ENCODE measurements at places on chromosomes 4 and X. TPM values are rescaled to one million over a fixed set of nuclear protein-coding genes. Genes with fewer than 3 reads are reported as not detected.

GRCh38 chr4:142559986-142560385 lies 286.1 kb downstream of the INPP4B start:
- DNase-seq, result no peak
- H3K4me1 ChIP-seq, result no peaks in the 10 kb centered on the region
- H3K27ac ChIP-seq, result no peak overlapping the region
- no peak overlapping the region for H3K4me3 ChIP-seq

DNA sequence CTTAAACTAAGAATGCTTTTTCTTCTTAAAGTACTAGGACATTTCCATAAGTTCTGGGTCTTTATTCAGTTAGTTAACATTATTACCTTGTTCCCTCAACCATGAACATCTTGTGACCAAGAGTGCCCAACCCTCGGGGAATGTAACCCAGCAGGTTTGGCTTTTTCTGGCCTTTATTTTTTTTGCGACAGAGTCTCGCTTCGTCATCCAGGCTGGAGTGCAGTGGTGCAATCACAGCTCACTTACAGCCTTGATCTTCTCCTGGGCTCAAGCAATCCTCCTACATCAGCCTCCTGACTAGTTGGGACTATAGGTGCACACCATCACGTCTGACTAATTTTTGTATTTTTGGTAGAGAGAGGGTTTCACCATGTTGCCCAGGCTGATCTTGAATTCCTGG lies 65.1 kb downstream of the USP11 start:
- no peaks in the 10 kb centered on the region for H3K36me3 ChIP-seq
- DNase-seq, result no peak
- H3K27me3 ChIP-seq, result peaks cover 2% of the 10 kb centered on the region
- H3K4me3 ChIP-seq, result no peak overlapping the region
- H3K27ac ChIP-seq, result no peak overlapping the region

DNA sequence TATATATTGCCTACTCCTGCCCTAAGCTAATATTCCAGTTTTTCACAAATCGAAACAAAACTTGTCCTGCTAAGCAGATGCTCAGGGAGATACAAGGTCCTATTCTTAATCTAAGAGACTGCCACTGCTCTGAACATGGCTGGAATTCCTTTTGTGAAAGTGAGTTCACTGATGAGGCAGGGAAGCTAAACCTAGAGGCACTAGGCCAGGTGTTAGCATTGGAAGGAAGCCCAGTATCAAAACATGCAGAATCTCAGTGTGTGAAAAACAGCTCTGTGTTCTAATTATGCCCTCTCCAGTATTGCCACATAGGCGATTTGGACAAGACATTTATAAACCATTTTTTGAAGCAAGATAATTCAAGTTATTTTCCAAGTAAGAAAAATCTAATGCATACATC lies 47.6 kb downstream of the ABCG2 start:
- no peak overlapping the region for H3K27ac ChIP-seq
- no peaks in the 10 kb centered on the region for H3K4me1 ChIP-seq
- peak; percentile 21 for DNase-seq
- no peaks in the 10 kb centered on the region for H3K27me3 ChIP-seq
- no peak overlapping the region for H3K4me3 ChIP-seq

- H3K36me3 ChIP-seq, result peaks cover 13% of the 10 kb centered on the region
- H3K4me3 ChIP-seq, result no peak overlapping the region
Measured at GRCh38 chr4:7651461-7651921, 216.8 kb upstream of the PSAPL1 start.

DNA sequence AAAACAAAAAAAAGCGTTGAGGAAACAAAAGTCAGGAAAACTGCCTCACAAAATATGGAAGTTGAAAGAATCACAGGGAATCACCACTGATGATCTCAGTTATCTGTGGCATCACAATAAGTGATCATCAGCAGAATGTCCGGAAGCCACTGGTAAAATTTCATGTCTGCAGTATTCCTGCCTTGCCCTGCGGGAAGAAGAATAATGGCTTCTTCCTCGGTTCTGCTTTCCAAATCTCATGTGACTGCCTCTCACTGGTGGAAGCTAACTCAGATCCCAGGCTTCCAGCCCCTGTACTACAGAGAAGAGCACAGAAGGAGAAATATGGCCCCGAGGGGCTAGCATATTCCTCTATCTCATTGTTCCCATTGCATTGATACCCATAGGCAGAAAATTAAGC lies 12.7 kb upstream of the ZNF330 start:
- no peak overlapping the region for H3K4me3 ChIP-seq
- H3K27me3 ChIP-seq, result no peaks in the 10 kb centered on the region
- no peak overlapping the region for H3K27ac ChIP-seq
- DNase-seq, result no peak
- H3K4me1 ChIP-seq, result no peaks in the 10 kb centered on the region

DNA sequence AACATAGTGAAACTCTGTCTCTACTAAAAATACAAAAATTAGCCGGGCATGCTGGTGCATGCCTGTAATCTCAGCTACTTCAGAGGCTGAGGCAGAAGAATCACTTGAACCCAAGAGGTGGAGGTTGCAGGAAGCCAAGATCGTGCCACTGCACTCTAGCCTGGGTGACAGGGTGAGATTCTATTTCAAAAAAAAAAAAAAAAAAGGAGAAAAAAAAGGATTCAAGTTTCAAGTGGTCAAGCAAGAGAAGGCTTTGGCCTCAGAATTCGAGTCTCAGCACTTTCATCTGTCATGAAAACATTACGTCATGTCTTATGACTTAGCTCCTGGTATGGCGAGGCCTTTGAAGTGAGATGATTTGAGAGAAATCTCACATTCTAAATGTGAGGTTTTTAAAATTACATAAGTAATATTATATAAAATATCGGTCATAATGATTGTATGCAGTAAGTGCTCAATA lies 21.2 kb upstream of the DHRSX start:
- DNase-seq, result no peak
- no peaks in the 10 kb centered on the region for H3K36me3 ChIP-seq
- H3K4me3 ChIP-seq, result no peak overlapping the region

- no peaks in the 10 kb centered on the region for H3K36me3 ChIP-seq
- no peak overlapping the region for H3K4me3 ChIP-seq
- peaks cover 9% of the 10 kb centered on the region for H3K4me1 ChIP-seq
- no peak for DNase-seq
- H3K27me3 ChIP-seq, result no peaks in the 10 kb centered on the region
- H3K27ac ChIP-seq, result no peak overlapping the region
Measured at GRCh38 chrX:69096963-69097362, 68.3 kb downstream of the PJA1 start.

- no peak overlapping the region for H3K27ac ChIP-seq
- H3K4me1 ChIP-seq, result no peaks in the 10 kb centered on the region
- no peaks in the 10 kb centered on the region for H3K27me3 ChIP-seq
- DNase-seq, result no peak
- H3K36me3 ChIP-seq, result no peaks in the 10 kb centered on the region
Measured at GRCh38 chr4:89172865-89173264, 61.5 kb downstream of the TIGD2 start.

DNA sequence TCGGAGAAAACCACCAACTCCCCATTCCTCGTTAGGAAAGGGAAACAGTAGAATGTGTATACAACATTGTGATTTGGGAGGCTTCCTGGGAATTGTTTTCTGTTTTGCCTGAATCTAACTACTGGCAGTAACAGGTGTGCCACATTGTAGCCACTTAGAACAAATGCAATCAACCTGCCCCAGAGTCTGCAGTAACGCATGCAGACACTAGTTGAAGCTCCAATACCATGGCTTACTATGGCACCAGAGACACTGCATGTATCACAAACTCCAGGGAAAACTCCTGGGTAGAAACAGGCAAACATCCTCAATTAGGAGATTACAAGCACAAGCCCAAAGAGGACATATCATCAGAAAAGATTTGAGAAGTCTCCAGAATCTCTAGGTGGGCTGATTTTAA lies 154.2 kb upstream of the NEIL3 start:
- H3K27ac ChIP-seq, result no peak overlapping the region
- no peaks in the 10 kb centered on the region for H3K27me3 ChIP-seq
- no peak for DNase-seq

DNA sequence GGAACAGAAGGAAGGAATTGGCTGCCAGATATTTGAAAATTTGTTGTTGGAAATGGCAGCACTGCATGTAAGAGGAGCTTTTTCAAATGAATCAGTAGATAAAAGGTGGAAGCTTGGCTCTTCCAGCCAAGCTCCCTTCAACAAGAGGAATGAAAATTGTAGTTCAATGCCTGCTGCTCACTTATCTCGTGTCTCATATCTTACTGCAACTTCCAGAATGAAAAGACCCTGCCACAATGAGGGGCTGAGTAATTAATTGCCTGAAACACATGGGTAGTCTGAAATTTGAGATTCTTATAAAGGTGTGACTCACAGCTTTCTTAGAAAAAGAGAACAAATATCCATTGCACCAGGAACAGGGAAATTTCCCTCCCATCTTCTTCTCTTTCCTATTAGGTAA lies 53.0 kb downstream of the HAND2 start:
- H3K27ac ChIP-seq, result no peak overlapping the region
- DNase-seq, result no peak
- no peaks in the 10 kb centered on the region for H3K27me3 ChIP-seq
- no peak overlapping the region for H3K4me3 ChIP-seq
- H3K36me3 ChIP-seq, result no peaks in the 10 kb centered on the region
- no peaks in the 10 kb centered on the region for H3K4me1 ChIP-seq

DNA sequence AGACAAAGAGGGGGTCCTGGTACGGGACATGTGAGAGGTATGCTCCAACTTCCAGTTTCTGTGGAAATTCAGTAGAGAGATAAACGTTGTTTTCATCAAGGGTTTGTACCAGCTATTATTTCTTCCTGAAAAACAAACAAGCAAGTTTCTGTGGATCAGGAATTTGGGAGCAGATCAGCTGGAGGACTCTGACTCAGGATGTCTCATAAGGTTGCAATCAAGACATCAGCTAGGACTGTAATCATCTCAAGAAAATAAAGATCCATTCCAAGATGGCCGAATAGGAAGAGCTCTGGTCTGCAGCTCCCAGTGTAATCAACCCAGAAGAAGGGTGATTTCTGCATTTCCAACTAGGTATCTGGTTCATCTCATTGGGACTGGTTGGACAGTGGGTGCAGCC lies 23.5 kb upstream of the NFKB1 start:
- H3K36me3 ChIP-seq, result no peaks in the 10 kb centered on the region
- H3K4me1 ChIP-seq, result no peaks in the 10 kb centered on the region
- DNase-seq, result no peak
- no peaks in the 10 kb centered on the region for H3K27me3 ChIP-seq
- H3K27ac ChIP-seq, result no peak overlapping the region
- H3K4me3 ChIP-seq, result no peak overlapping the region

DNA sequence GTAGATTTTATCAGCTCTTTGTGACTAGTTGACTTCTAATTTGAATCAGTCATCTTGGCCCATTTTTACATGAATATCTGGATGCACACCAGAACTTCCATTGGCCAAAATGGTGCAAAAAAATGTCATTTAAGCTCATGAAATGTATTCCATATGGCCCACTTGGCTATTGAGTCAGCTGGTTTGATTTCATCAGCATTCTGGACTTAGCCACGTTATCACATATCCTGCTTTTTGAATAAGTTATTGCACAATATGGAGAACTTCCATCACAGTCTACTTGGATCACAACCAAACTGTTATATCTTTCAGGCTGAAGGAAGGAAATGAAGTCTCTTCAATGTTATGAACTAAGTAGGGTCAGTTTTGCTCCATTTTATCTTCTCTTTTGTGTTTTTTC lies 640.6 kb downstream of the PCDH7 start:
- H3K27me3 ChIP-seq, result no peaks in the 10 kb centered on the region
- no peak overlapping the region for H3K4me3 ChIP-seq
- no peak for DNase-seq
- no peak overlapping the region for H3K27ac ChIP-seq
- H3K4me1 ChIP-seq, result peaks cover 2% of the 10 kb centered on the region

DNA sequence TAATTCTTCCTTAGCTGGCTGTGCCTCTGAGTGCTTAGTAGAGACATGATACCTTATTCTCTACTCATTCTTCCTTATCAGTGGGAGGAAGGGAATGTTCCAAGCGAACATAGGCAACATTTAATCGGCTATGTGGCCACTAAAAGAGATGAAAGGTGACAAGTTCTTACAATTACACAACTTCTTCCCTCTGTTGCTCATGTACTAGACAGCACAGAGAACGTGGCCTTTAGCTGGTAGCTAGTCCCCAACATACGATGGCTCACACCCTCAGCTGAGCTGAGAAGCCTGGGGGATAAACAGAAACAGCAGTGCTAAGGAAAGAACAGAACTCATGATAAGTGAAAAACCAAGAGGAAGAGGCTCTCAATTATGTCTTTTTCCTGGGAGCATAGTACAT lies 52.2 kb downstream of the APOO start:
- no peak overlapping the region for H3K27ac ChIP-seq
- no peak for DNase-seq
- H3K27me3 ChIP-seq, result peaks cover 2% of the 10 kb centered on the region

DNA sequence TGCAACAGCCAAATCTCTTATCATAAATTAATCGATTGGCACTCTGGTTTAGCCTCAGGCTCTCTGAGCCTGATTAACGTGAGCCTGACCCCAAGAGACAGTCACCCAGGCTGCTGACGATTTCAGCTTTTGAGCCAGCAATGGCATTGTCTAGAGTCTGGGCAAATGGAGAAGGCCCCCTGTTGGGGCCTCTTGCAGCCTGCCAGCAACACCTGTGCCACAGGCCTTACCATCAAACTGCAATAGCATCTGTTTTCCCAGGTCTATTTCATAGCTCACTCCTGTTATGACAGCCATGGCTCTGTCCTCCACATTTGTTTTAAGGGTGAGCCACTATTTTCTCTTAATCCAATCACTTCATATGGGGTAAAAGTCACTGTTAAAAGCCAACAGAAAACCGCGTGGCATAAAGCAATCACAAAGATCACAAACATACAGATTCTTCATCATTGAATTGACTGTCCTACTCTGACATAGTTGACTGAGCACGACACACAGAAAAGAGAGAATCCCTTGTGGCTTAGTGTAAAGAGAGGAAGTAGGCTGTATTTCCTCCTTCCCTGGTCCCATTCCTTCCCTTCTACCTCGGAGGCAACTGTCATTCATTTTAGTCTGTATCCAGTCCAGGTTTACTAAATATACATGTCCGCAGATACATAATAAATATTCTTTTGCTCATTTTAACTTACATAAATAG lies 47.8 kb downstream of the SLC9A7 start:
- H3K4me1 ChIP-seq, result peaks cover 2% of the 10 kb centered on the region
- H3K36me3 ChIP-seq, result no peaks in the 10 kb centered on the region
- no peak for DNase-seq
- H3K27ac ChIP-seq, result no peak overlapping the region
- H3K4me3 ChIP-seq, result no peak overlapping the region
- no peaks in the 10 kb centered on the region for H3K27me3 ChIP-seq

- no peak overlapping the region for H3K4me3 ChIP-seq
- H3K27ac ChIP-seq, result no peak overlapping the region
- no peaks in the 10 kb centered on the region for H3K27me3 ChIP-seq
- DNase-seq, result no peak
- no peaks in the 10 kb centered on the region for H3K4me1 ChIP-seq
Measured at GRCh38 chr4:102441978-102442911, 58.9 kb upstream of the NFKB1 start.

- H3K4me3 ChIP-seq, result peak overlapping the region; percentile 45
- peaks cover 30% of the 10 kb centered on the region for H3K4me1 ChIP-seq
- H3K27me3 ChIP-seq, result peaks cover 65% of the 10 kb centered on the region
Measured at GRCh38 chrX:140501940-140502468, 2.9 kb downstream of the SOX3 start.

- peaks cover 51% of the 10 kb centered on the region for H3K4me1 ChIP-seq
- H3K27me3 ChIP-seq, result no peaks in the 10 kb centered on the region
- no peak for DNase-seq
- H3K27ac ChIP-seq, result no peak overlapping the region
- H3K4me3 ChIP-seq, result no peak overlapping the region
Measured at GRCh38 chr4:3287972-3288570, 4.8 kb upstream of the RGS12 start.

The MXRA5 gene
- 10.4 TPM for polyA plus RNA-seq

The MPC1L gene
- polyA plus RNA-seq, result not detected

The UGT2A3 gene
- polyA plus RNA-seq, result 0.21 TPM

The VCX2 gene
- polyA plus RNA-seq, result not detected

The RHOXF1 gene
- 5.2 TPM for polyA plus RNA-seq

The C4orf36 gene
- 3.8 TPM for polyA plus RNA-seq

The TRAM1L1 gene
- polyA plus RNA-seq, result 18.2 TPM

The UGT2B17 gene
- polyA plus RNA-seq, result not detected
